ENCODE measurements at places on chromosomes 1 and 21.

DNA sequence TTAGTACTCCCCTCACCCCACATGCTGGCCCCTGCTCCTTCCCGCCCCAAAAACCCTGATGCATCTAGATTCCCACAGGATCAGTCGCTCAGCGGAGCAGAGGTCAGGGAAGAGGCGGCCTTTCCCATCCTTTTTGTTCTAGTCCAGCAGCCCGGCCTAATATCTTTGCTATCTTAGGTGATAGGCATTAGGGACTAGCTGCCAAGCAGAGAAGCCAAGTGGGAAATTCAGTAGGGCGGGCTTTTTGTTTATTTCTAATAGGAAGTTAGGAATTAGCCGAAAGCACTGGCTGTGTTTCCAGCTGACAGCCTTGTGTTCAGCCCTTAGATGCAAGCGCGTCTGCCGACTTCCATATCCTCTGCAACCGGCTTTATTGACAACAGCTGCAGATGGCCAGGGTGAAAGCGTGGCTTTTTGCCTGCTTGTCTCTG is 59.0 kb upstream of the BCAR3 start:
- DNase-seq = no peak

DNA sequence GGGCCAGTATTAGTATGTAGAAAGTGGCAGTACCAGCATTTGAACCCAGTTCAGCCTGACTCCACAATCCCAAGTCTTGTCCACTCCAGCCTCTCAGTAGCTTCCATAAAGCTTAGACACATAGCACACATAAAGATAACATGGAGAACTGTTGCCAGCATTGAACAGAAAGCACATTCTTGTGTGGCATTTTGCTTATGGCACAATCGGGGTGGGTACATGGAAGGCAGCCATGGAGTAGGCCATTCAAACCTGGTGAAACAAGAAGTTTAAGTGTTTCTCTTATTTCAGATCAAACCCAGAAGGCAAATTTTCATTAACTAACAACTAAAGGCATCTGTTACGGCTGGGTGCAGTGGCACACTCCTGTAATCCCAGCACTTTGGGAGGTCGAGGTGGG is 102.7 kb downstream of the HIVEP3 start:
- DNase-seq = no peak

DNA sequence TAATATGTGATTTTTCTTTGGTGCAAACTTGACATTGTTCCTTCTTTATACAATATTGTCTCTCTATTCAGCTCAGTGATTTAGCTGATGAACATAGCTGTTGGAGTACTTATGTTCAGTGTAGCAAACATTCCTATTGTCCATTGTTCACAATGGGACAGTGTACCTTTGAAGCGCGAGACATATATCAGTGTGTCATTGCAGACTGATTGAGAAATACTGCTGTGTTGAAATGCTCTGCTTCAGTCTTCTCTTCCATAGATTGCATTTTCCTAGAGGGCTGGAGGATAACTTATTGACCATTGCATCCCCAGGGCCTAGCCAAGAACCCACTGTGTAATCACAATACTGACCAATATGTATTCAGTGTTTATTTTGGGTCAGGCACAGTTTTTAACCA is 46.5 kb downstream of the HLX start:
- no peak for DNase-seq

- DNase-seq = no peak
Observed at GRCh38 chr1:224816062-224816461, 113.4 kb upstream of the DNAH14 start.

- no peak for DNase-seq
Observed at GRCh38 chr21:23690316-23690715, 1917.0 kb downstream of the MRPL39 start.

GRCh38 chr1:10302416-10302815 is 92.0 kb downstream of the KIF1B start:
- no peak for DNase-seq

- DNase-seq = no peak
Observed at GRCh38 chr1:39940980-39941871, 13.7 kb upstream of the MFSD2A start.

GRCh38 chr1:229844675-229845074 is 218.6 kb downstream of the URB2 start:
- DNase-seq = no peak

- DNase-seq = peak; percentile 24
Observed at GRCh38 chr1:109040989-109041620, 797 bp downstream of the WDR47 start.

DNA sequence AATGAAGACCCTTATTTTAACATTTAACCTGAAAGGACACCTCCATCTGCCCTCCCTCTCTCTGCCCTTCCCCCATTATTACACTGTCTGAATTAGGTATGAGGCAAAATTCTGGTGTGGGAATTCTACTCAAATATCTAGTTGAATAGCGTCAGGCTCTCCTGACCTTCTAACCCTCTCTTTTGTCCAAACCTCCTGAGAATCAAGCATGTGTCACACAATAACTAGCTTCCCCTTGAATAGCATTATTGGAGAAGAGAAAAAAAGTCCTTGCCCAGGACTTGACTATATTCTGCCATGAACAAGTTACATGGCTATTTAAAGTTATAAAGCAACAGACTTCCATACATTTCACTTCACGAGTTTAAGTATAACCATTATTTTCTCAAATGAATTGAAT is 35.5 kb downstream of the USH2A start:
- DNase-seq = no peak

- DNase-seq = no peak
Observed at GRCh38 chr1:215833941-215834729, 267.0 kb downstream of the KCTD3 start.

Data from activated CD8-positive, alpha-beta memory T cell treated with anti-CD3 and anti-CD28 coated beads, Interleukin-2, amount 50 U/mL, for 4 hours (primary cell).